ENCODE measurements at places on chromosomes 4 and X. TPM values are rescaled to one million over a fixed set of nuclear protein-coding genes. Genes with fewer than 3 reads are reported as not detected.

The AREG gene
- total RNA-seq: 0.37 TPM

DNA sequence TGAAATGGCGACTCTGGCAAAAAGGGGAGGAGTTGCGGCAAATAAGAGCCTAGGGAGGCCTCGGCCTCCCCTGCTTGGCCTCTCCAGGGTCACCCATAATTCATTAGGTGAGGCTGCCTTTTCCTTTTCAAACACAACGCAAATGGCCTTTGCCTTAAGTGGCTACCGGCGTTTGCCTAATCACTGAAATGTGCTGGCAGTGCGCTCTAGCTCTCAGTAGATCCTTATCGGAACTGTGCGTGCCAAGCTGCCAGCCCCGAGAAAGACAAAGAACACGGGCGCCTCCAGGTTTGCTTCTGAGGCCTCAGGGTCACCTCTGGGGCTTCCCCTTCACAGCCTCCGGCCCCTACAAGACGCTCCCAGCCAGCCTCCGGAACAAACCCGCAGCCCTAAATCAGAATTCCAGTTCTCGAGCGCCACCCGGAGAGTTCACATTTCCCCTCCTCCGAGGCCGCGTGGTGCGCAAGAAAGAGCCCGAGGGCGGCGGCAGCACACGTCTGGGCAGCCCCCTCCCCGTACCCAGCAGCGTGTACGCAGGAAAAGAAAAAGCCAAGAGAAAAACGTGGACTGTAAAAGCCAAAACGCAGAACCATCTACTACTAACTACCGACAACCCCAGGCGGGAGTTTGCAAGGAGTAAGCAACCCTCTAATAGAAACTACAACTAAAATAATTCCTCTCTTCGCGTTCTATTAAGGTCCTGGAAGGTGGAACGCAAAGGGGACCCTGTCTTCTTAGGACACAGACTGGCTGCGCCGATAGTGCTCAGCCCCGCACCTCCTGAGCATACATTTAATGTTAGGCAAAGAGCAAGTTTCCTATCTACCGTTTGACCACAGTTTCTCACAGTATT, 76.5 kb upstream of the BCOR start:
- peak overlapping the region; percentile 99 for H3K27ac ChIP-seq
- peak; percentile 61 for DNase-seq
- no peaks in the 10 kb centered on the region for H3K27me3 ChIP-seq
- H3K4me3 ChIP-seq: peak overlapping the region; percentile 87
- peaks cover 46% of the 10 kb centered on the region for H3K4me1 ChIP-seq

DNA sequence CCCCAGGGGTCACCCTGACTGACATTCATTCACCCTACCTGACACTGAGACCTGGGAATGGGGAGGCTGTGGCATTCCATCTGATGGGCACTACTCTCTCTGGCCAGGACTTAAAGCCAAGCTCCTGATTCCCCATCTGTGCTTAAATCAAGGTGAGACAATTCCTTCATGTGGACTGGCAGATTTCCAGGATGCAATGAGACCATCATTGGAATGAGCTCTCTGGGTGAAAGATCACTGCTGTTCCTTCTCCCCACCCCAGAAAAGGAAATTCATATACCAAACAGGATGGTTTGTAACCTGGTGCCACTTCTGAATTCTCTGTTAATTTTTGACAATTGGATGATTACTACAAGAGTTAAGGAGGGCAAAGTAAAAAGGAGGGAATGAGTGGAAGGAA, 354.8 kb downstream of the MID1IP1 start:
- H3K27me3 ChIP-seq: peaks cover 2% of the 10 kb centered on the region
- H3K4me1 ChIP-seq: no peaks in the 10 kb centered on the region
- H3K36me3 ChIP-seq: no peaks in the 10 kb centered on the region
- no peak overlapping the region for H3K4me3 ChIP-seq
- no peak for DNase-seq

DNA sequence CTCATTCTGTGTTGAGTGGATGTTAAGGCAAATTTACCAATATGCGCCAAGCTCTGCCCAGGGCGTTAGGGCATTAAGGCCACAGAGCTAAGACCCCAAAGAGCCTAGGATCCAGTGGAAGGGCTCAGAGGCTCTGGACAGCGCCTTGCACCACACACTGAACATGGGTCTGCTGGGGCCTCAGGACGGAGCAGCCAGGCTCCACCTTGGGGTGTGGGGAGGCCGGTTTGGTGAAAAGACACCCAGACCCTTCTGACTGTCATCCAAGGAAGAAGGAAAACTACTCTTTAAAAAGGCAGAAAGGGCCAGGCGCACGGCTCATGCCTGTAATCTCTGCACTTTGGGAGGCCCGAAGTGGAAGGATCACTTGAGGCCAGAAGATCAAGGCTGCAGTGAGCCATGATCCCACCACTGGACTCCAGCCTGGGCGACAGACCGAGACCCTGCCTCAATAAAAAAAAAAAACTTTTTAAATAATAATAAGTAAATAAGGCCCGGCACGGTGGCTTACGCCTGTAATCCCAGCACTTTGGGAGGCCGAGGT, 1.3 kb upstream of the MRFAP1 start:
- H3K36me3 ChIP-seq: peaks cover 36% of the 10 kb centered on the region
- H3K4me1 ChIP-seq: peaks cover 29% of the 10 kb centered on the region
- no peak for DNase-seq
- H3K27me3 ChIP-seq: no peaks in the 10 kb centered on the region
- peak overlapping the region; percentile 73 for H3K27ac ChIP-seq

The S100G gene
- not detected for total RNA-seq

DNA sequence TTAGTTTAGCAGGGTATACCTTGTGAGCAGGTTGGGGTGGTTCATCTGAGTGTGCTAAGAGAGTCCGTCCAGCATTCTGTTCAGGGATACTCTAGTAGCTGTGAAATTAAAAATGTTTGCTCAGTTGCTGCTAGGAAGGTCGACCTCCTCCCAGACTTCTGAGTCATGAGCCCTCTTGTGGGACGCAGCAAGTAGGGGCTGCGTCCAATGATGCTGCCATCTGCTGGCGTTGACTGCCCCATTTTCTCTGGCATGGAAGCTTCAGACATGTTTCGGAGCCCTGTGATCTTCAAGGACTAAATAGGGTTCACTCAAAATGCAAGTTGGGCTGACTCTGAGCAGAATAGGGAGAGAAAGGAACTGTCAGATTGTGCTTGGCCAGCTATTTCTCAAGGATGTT, 201.0 kb upstream of the ARSJ start:
- no peak overlapping the region for H3K4me3 ChIP-seq
- H3K27ac ChIP-seq: no peak overlapping the region
- no peaks in the 10 kb centered on the region for H3K36me3 ChIP-seq
- DNase-seq: peak; percentile 9

The SPACA5 gene
- total RNA-seq: 0.40 TPM

GRCh38 chrX:42531441-42531840, 246.5 kb downstream of the PPP1R2C start:
- H3K4me1 ChIP-seq: no peaks in the 10 kb centered on the region
- H3K27me3 ChIP-seq: no peaks in the 10 kb centered on the region
- H3K27ac ChIP-seq: no peak overlapping the region
- DNase-seq: no peak
- H3K36me3 ChIP-seq: no peaks in the 10 kb centered on the region

The TMEM35A gene
- not detected for total RNA-seq

The SERPINA7 gene
- total RNA-seq: not detected

GRCh38 chr4:37607018-37607417, 79.2 kb downstream of the RELL1 start:
- peaks cover 19% of the 10 kb centered on the region for H3K36me3 ChIP-seq
- H3K27me3 ChIP-seq: no peaks in the 10 kb centered on the region
- DNase-seq: no peak
- H3K4me3 ChIP-seq: no peak overlapping the region
- no peak overlapping the region for H3K27ac ChIP-seq

GRCh38 chr4:16026160-16026761, 57.6 kb downstream of the PROM1 start:
- peaks cover 9% of the 10 kb centered on the region for H3K27me3 ChIP-seq
- no peak overlapping the region for H3K27ac ChIP-seq
- no peaks in the 10 kb centered on the region for H3K4me1 ChIP-seq
- no peaks in the 10 kb centered on the region for H3K36me3 ChIP-seq
- no peak overlapping the region for H3K4me3 ChIP-seq

The VCX3A gene
- not detected for total RNA-seq

All from activated CD4-positive, alpha-beta T cell treated with anti-CD3 and anti-CD28 coated beads, Interleukin-2, amount 10 ng/mL, durations not matched to agents 7 days and 5 days (primary cell).